Upper lobe of left lung (tissue), 6 donors: ENCODE measurements at places on chromosomes 1 and 21. TPM values are rescaled to one million over a fixed set of nuclear protein-coding genes. Genes with fewer than 3 reads are reported as not detected.

Gene CBS
- 46.0 TPM for total RNA-seq

Gene CEP350
- total RNA-seq = 52.0 TPM

Gene PLA2G2D
- 0.29 TPM for total RNA-seq

Gene PCSK9
- 16.0 TPM for total RNA-seq

Gene IL22RA1
- 1.0 TPM for total RNA-seq

Gene OR2L13
- total RNA-seq = not detected

Gene CRYZL1
- total RNA-seq = 41.8 TPM

Gene KIAA1614
- 6.3 TPM for total RNA-seq

Gene BCAN
- total RNA-seq = 0.13 TPM

Gene OR2T11
- total RNA-seq = not detected

Gene VWA5B1
- total RNA-seq = 0.14 TPM
